ENCODE measurements at places on chromosomes 1 and 21. TPM values are rescaled to one million over a fixed set of nuclear protein-coding genes. Genes with fewer than 3 reads are reported as not detected.

Gene G0S2
- total RNA-seq, result 301 TPM

Gene CFAP126
- not detected for total RNA-seq

Gene PROK1
- total RNA-seq, result not detected

Gene TMPRSS3
- not detected for total RNA-seq

Gene C4BPB
- not detected for total RNA-seq

Gene NUAK2
- total RNA-seq, result 3.9 TPM

Gene LRIG2
- total RNA-seq, result 10.1 TPM

Gene CR1
- total RNA-seq, result not detected

Gene GSTM2
- 0.26 TPM for total RNA-seq

Gene SIM2
- total RNA-seq, result 0.26 TPM

Gene IPO13
- 13.2 TPM for total RNA-seq

Gene ANGPTL1
- not detected for total RNA-seq

Gene C1orf87
- total RNA-seq, result not detected

Gene OVAAL
- not detected for total RNA-seq

Gene CHODL
- under 0.01 TPM for total RNA-seq

Gene LINGO4
- under 0.01 TPM for total RNA-seq

Gene GJA8
- not detected for total RNA-seq

All from bronchial epithelial cell (primary cell).